ENCODE measurements at places on chromosomes 16 and 17. TPM values are rescaled to one million over a fixed set of nuclear protein-coding genes. Genes with fewer than 3 reads are reported as not detected.

Gene MSLN
- 1.0 TPM for total RNA-seq

Gene ACTG1
- 369 TPM for total RNA-seq

- peak; percentile 68 for DNase-seq
Observed at GRCh38 chr16:54487933-54488332, 201.3 kb upstream of the IRX3 start.

DNA sequence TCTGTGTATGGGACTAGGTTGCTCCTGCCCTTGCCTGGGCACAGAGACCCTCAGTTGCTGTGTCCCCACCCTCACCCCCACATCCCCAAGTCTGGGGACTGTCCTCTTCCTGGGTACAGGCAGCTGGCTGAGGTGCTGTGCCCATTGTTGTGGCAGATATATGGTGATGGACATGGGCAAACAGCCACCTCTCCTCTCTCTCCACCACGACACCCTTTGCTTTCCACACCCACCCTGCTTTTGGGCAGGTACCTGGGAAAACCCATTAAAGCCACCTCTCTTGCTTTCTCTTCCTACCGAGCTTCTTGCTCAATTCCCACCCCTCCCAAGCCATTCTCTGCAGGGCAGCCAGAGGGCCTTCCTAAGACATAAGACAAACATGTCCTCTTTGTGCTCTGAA is 21.7 kb downstream of the TRPV2 start:
- DNase-seq: no peak

DNA sequence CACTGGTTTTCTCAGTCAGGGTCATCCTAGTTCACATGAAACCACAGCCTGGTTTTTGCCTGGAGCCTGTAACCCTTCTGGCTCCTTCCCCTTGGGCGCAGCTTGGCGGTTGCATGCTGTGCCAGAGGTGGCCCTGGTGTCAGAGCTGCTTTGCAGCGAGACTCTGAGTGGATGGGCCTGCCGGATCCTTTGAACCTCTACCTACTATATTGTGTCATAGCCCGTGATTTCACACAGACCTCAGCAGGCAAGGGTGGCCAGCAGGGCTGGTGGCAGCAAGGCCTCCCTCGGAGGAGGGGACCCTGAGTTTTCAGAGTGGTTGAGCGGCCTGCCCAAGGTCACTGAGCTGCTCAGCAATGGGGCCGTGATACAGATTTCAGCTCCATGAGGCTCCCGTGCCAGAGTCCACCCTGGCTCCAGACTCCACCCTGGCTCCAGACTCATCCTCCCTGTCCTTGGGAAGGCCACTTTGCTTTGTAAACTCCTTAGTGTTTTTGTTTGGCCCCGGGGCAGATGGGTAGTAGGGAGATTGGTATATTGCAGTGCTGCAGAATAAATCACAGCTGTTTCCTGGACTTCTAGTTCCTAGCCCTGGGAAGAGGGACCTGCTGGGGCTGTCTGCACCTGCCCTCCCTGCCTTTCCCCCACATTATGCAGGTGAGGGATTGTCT is 9.7 kb downstream of the MPRIP start:
- no peak for DNase-seq

GRCh38 chr16:24346734-24347133 is 90.6 kb downstream of the CACNG3 start:
- no peak for DNase-seq

- no peak for DNase-seq
Observed at GRCh38 chr17:13393841-13394710, 207.7 kb downstream of the HS3ST3A1 start.

- DNase-seq: peak; percentile 59
Observed at GRCh38 chr16:72946474-72947194, 101.3 kb downstream of the ZFHX3 start.

GRCh38 chr17:72514891-72515290 is 394.1 kb downstream of the SOX9 start:
- peak; percentile 74 for DNase-seq

DNA sequence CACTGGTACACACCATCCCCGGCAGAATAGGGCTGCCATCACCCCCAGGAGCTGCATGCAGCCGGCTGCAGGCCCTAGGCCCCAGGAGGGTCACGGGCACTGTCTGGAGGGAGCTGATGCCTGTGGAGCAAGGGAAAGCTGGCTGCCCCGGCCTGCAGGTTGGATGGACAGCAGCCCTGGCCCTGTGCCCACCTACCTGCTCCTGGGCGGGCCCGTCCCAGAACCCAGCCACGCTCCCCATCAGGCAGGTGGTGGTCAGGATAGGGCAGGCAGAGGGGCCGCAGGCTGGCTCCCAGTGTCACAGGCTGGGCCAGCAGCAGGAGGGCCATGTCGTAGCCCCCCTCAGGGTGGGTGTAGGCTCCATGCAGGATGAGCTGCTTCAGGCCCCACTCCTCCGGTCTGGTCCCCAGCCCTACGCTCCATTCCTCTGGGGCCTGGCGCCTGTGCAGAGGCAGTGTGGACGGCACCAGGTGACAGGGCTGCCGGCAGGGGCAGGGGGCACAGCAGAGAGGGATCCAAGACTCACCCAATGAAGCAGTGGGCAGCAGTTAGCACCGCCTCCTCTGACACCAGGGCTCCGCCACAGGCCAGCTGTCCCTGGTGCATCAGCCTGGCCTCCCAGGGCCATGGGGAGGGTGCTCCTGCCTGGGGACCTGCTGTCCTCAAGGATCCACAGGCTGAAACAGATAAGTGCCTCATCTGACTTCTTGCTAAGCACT is 4.0 kb downstream of the PRSS53 start:
- DNase-seq: no peak

DNA sequence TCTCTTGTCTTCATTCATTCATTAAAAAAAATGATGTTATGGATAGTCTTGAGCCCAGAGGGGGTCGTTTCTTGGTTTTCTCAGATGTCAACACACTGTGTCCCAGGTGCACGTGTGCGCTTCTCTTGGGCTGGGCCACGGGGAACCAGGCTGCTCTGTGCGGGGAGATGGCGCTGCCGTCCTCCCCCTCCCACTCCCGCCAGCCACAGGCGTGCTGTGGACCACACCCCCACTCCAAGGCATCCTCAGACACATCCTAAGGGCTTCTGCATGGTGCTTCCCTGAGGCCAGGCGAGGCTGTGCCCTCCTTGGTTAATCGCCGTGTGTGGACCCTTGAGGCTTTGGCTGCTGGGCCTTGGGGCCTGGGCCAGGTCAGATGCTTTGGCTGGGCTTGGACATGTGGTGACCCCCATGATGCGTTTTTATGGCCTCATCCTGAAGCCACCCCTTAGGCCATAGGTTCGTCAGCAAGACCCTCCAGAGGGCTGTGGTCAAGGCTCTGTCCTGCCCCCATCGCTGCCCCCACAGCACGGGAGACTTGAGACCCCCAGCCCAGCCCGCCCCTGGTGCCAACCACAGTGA is 245.7 kb upstream of the CIBAR2 start:
- DNase-seq: no peak

DNA sequence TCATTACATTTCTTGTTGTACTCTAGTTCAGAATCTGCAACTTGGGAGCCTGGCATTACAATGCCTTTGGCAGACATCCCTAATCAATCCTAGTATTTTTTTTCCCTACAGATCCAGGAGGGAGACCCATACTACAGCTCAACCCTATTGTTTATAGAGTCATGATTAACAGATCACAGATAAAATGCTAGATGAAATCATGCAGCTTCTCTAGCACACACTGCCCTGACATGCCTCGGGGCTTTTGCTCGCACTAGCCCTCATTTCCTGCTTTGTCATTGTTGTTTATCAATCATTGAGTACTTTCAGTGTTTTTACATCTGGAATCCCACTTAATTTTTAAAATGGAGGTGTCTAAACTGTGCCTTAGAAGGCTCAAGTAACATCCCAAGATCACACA is 412.5 kb downstream of the CA10 start:
- DNase-seq: no peak
